ENCODE measurements at places on chromosomes 5 and 9. TPM values are rescaled to one million over a fixed set of nuclear protein-coding genes. Genes with fewer than 3 reads are reported as not detected.
A peak's percentile ranks its signal among the peaks of the same experiment; 100 is the strongest.

DNA sequence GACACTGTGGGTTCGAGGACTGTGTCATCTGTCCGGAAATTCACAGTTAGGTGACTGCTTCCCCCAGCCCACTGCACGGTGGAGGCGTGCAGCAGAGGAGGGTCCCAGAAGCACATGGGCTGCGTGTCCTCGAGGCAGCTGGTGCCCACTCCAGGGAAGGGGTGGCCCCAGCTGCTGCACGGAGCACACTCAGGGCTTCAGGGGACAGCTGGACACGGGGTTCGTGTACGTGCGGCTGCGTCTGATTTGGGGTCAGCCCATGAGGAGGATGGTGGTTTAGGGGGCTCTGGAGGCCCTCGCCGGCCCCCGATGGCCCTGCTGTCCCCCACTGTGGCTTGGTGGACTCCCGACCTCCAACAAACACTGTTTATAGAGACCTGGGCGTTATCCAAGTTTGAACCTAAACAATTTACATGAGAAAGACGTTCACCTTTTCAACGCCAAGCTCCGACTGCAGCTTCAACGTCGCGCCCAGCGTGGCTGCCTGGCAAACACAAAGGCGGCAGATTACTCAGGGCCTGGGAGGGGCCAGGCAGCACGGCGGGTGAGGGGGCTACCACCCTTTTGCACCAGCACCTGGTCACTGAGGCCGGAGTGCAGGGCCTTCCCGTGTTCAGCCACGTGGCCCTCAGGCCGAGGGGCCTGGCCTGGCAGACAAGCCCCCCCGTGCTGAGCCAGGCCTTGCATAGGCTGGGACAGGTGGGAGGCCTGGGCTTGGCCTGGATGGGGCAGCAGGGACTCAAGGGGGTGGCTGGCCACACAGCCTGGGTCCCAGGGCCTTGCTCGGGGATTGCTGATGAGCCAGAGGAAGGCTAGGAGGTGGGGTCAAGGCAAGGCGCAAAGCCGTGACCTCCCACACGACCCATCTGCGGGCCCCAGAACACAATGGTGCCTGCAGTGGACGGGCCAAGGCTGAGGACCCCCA is 55.2 kb downstream of the EXD3 start:
- no peaks in the 10 kb centered on the region for H3K36me3 ChIP-seq
- no peaks in the 10 kb centered on the region for H3K27me3 ChIP-seq
- no peak for DNase-seq
- no peaks in the 10 kb centered on the region for H3K4me1 ChIP-seq
- no peak overlapping the region for H3K27ac ChIP-seq
- no peak overlapping the region for H3K4me3 ChIP-seq

GRCh38 chr5:87122151-87122977 is 145.3 kb upstream of the RASA1 start:
- H3K27me3 ChIP-seq = no peaks in the 10 kb centered on the region
- peaks cover 57% of the 10 kb centered on the region for H3K4me1 ChIP-seq
- no peak for DNase-seq
- peak overlapping the region; percentile 27 for H3K4me3 ChIP-seq
- peaks cover 5% of the 10 kb centered on the region for H3K36me3 ChIP-seq
- peak overlapping the region; percentile 85 for H3K27ac ChIP-seq

DNA sequence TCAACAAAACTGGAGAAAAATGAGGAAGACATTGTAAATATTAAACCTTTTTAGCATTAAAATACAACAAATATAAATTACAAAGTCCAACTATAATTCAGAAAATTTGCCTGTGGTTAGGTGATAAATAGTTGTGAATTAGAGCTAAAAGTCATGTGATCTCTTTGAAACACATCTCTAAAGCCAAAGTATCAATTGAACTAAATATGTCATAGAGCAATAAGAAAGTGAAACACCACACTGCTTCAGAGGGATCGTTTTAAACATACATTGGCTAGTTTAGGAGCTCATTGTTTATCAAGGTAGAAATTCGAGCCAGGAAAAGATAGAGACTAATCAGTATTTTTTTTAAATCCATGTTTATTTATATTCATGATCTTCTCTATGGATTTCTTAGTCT is 606.3 kb upstream of the ITGA1 start:
- no peaks in the 10 kb centered on the region for H3K27me3 ChIP-seq
- H3K4me3 ChIP-seq = no peak overlapping the region
- H3K27ac ChIP-seq = no peak overlapping the region
- no peak for DNase-seq
- no peaks in the 10 kb centered on the region for H3K36me3 ChIP-seq

GRCh38 chr5:126233256-126233655 is 190.0 kb upstream of the GRAMD2B start:
- H3K27ac ChIP-seq = no peak overlapping the region
- H3K27me3 ChIP-seq = no peaks in the 10 kb centered on the region
- no peak overlapping the region for H3K4me3 ChIP-seq
- no peak for DNase-seq
- H3K4me1 ChIP-seq = no peaks in the 10 kb centered on the region

GRCh38 chr5:74051076-74051475 is 425.1 kb downstream of the ARHGEF28 start:
- no peak for DNase-seq
- no peaks in the 10 kb centered on the region for H3K4me1 ChIP-seq
- peaks cover 2% of the 10 kb centered on the region for H3K27me3 ChIP-seq
- H3K36me3 ChIP-seq = no peaks in the 10 kb centered on the region

DNA sequence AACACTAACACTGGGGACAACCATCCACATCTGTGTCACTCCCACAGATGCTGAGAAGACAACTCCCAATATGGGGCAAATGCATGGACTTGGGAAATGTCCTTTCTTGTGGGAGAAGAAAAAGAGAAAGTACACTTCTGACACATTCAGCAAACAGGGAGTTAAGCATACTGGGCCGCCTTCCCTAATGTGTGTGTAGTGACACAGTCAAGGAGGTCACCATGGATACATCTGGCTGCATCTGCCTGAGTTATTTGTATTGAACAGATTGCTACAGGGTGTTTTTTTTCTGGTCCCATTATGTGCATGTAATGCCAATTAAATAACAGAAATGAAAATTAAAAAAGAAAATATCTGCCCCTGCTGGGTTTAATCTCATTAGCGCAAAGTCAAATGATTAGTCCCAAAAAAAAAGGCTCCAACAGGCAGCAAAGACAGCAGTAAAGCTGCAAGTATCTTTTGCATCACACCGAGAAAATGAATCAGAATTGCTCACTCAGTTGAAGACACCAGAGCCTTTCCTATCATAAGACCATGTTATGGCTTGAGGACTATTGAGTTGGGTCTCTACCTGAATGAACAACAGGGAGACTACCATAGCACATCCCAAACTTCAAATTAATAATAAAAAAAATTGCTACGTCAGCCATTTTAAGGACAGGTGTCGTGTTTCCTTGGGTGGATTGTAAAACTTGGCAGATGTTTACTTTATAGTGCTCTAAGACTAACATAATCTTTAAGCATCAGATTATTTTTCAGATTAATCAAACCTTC is 395.9 kb downstream of the DTWD2 start:
- H3K36me3 ChIP-seq = no peaks in the 10 kb centered on the region
- no peak for DNase-seq
- H3K27ac ChIP-seq = no peak overlapping the region
- no peaks in the 10 kb centered on the region for H3K27me3 ChIP-seq
- no peak overlapping the region for H3K4me3 ChIP-seq

DNA sequence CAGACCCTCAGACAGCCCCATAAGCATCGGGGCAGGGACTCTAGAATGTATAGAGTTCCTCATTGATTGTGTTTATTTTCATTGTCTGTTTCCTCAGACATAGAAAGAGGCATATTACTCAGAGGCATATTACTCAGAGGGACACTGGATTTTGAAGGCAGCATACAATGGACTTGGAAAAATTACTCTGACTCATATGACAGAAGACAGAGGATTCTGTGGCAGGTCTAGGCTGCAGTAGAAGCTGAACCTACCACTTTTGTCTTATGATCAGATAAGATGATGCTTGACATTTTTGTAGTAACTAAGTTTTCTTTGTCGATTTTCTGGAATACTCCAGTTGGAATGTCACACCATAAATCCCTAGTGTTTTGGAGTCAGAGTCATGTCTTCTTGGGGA is 105.2 kb downstream of the ST8SIA4 start:
- no peak overlapping the region for H3K27ac ChIP-seq
- H3K4me3 ChIP-seq = no peak overlapping the region
- H3K36me3 ChIP-seq = peaks cover 5% of the 10 kb centered on the region
- H3K27me3 ChIP-seq = no peaks in the 10 kb centered on the region
- no peak for DNase-seq

- H3K27ac ChIP-seq = no peak overlapping the region
- no peaks in the 10 kb centered on the region for H3K36me3 ChIP-seq
- no peak for DNase-seq
- H3K4me3 ChIP-seq = no peak overlapping the region
These were observed 27.6 kb downstream of the TPD52L3 start for GRCh38 chr9:6355728-6356127.

GRCh38 chr5:25484391-25484790 is 839.6 kb upstream of the CDH10 start:
- no peak for DNase-seq
- no peak overlapping the region for H3K4me3 ChIP-seq
- no peaks in the 10 kb centered on the region for H3K4me1 ChIP-seq
- no peaks in the 10 kb centered on the region for H3K27me3 ChIP-seq
- H3K27ac ChIP-seq = no peak overlapping the region
- no peaks in the 10 kb centered on the region for H3K36me3 ChIP-seq

DNA sequence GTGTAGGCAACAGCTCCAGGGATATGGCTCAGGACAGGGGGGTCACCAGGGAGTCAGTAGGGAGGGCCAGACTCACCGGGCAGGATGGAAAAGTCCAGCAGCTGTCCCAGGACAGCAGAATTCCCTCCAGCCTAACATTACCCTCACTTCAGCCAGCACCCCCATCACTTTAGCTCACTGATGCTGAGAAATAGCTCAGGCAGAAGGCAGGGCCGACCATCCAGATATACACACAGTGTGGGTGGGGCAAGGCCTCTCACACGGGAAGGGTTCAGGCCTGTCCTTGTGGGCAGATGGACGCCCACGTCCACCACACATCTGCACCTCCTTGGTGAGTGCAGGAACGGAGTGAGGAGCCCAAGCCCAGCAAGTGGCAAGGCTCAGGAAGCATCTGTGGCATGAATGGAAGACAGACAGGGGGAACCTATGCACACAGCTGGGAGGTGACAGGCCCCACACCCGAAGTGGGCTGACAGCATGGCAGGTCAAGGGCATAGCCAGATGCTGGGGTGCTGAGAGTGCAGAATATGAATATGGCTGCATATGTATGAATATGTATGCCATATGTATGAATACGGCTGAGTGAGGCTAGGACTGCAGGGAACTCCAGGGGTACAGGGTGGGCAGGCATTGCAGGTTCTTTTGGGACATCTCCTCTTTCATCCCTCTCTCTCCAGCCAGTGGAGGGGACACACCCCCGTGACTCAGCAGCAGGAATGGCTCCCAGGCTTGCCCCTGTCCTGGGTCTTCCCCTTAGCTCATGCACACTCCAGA is 17.0 kb downstream of the BICD2 start:
- H3K4me1 ChIP-seq = peaks cover 22% of the 10 kb centered on the region
- no peaks in the 10 kb centered on the region for H3K36me3 ChIP-seq
- no peak overlapping the region for H3K27ac ChIP-seq
- H3K4me3 ChIP-seq = no peak overlapping the region
- DNase-seq = no peak

- H3K4me1 ChIP-seq = no peaks in the 10 kb centered on the region
- no peak for DNase-seq
- no peak overlapping the region for H3K27ac ChIP-seq
- no peak overlapping the region for H3K4me3 ChIP-seq
- H3K36me3 ChIP-seq = no peaks in the 10 kb centered on the region
These were observed 220.8 kb downstream of the PLK2 start for GRCh38 chr5:58239045-58239444.

- no peaks in the 10 kb centered on the region for H3K27me3 ChIP-seq
- peaks cover 3% of the 10 kb centered on the region for H3K36me3 ChIP-seq
- no peak overlapping the region for H3K27ac ChIP-seq
These were observed 4.8 kb downstream of the DNAJB5 start for GRCh38 chr9:34994260-34994899.

DNA sequence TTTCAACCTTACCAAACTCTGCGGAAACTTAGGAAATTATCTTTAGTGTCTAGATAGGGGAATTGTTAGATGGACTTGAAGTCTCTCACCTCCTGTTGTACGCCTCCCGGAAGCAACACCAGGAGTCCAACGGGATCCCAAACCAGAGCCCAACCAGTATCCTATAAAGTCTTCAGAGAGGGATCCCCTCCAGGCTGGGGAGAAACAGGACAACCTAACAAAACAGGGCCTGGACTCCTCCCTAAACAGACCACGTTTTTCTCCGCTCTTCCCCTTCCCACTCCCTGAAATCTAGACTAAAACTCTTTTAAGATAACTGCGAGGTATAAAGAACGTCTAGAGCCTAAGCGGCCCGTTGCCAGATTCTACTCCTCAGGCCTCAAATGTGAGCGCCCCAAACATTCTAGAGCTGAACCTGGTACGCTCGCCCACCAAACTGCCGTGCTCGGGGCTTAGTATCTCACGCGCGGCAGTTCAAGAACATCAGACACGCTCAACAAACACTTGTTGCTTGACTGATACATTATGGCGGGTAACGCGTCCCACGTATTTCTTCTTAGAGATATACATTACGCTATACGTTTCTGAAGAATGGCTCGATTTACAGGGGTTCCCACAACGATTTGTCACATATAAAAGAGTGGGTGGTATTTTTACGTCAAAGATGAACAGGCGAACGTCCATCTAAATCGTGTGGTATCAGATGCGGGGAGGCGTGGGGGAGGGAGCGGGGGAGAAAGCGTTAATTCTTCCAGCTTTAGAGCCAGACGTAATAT is 663 bp upstream of the SMIM27 start:
- H3K27me3 ChIP-seq = no peaks in the 10 kb centered on the region
- H3K36me3 ChIP-seq = peaks cover 29% of the 10 kb centered on the region
- peaks cover 30% of the 10 kb centered on the region for H3K4me1 ChIP-seq
- DNase-seq = peak; percentile 62
- H3K27ac ChIP-seq = peak overlapping the region; percentile 99

- DNase-seq = no peak
- H3K4me3 ChIP-seq = no peak overlapping the region
- no peaks in the 10 kb centered on the region for H3K4me1 ChIP-seq
- H3K27me3 ChIP-seq = peaks cover 2% of the 10 kb centered on the region
- H3K27ac ChIP-seq = no peak overlapping the region
These were observed 141.5 kb upstream of the NR4A3 start for GRCh38 chr9:99680191-99680590.

GRCh38 chr9:114592356-114592755 is 4.8 kb downstream of the ATP6V1G1 start:
- H3K27me3 ChIP-seq = no peaks in the 10 kb centered on the region
- peak overlapping the region; percentile 90 for H3K27ac ChIP-seq
- H3K36me3 ChIP-seq = peaks cover 71% of the 10 kb centered on the region
- H3K4me1 ChIP-seq = peaks cover 60% of the 10 kb centered on the region
- peak overlapping the region; percentile 72 for H3K4me3 ChIP-seq
- peak; percentile 83 for DNase-seq

GRCh38 chr5:102924963-102925362 is 169.9 kb downstream of the PAM start:
- DNase-seq = no peak
- no peak overlapping the region for H3K4me3 ChIP-seq
- H3K36me3 ChIP-seq = no peaks in the 10 kb centered on the region
- H3K4me1 ChIP-seq = no peaks in the 10 kb centered on the region
- H3K27ac ChIP-seq = no peak overlapping the region
- no peaks in the 10 kb centered on the region for H3K27me3 ChIP-seq

AK8 gene
- 0.39 TPM for total RNA-seq

SLC36A3 gene
- total RNA-seq = not detected

OMD gene
- not detected for total RNA-seq

PRDM12 gene
- total RNA-seq = not detected

SPEF2 gene
- total RNA-seq = 5.1 TPM

PCDHGB4 gene
- total RNA-seq = not detected

FRMPD1 gene
- not detected for total RNA-seq

C9orf153 gene
- 0.42 TPM for total RNA-seq

CAMK2A gene
- total RNA-seq = not detected

NME5 gene
- not detected for total RNA-seq

PAEP gene
- not detected for total RNA-seq

KIF4B gene
- total RNA-seq = 0.05 TPM

FAM153A gene
- total RNA-seq = 14.3 TPM

Measured in activated CD8-positive, alpha-beta T cell treated with anti-CD3 and anti-CD28 coated beads, Interleukin-2, amount 10 ng/mL, durations not matched to agents 7 days and 5 days (primary cell).